GM19239 (cell line): ENCODE measurements at places on chromosomes 7 and 10.

DNA sequence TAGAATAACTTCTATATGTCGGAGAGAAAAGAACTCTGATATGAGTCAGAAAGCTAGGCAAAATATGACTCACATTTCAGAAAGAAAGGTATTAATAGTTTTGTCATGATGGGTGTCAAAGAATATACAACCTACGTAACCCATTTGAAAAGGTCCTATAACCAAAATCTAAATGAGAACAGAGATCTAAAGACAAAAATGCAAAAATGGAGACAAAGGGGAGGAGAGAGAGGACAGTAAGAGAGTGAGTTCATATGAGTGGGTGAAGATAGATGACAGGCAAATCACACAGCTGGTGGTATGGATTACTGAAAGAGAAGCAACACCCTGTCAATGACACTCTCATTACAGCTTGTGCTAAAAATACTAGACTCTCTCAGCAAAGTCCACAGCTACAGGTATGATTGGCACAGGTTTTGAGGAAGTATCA lies 25.6 kb downstream of the ANKMY2 start:
- DNase-seq, result no peak

DNA sequence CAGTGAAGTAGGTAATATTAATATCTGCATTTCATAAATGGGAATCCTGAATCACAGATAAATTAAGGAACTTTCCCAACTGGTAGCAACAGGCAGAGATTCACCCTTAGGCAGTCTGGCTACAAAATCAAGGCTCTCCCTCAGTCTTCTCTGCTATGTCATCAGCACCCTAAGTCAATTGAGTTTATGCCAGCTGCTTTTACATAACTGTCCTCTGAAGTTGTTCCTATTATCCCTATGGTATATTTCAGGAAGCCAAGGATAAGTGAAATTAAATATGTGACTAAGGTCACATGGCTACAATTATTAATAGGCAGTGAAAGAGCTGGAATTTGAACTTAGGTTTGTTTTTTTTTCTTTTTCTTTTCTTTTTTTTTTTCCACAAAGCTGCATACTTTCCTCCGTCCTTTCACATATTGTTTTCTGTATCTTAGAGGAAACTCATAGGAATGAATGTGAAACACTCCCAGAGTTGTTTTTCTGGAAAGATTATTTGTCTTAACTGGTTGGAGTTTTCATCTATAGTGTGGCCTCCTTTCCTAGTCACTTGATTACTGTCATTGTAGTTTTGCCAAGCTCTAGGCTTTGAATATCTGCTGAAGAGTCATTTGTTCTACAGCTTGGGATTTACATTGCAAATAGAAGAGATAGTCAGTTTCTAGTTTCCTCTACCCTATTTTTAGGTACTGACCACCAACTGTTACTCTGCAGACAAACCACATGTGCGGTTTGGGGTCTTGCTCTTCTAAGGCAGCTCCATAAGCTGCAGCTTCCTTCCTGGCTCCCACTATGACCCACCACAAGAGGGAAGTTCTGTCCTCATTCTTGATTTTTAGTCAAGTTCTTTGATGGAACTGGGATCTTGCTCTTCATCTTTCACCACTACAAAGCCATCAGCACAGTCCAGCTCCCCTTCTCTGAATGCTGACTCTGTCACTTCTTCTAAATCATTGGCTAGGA lies 338.0 kb upstream of the KIAA1217 start:
- DNase-seq, result no peak

- DNase-seq, result no peak
Measured at GRCh38 chr10:62506371-62506770, 132.2 kb downstream of the ZNF365 start.

GRCh38 chr7:50580057-50580456 lies 14.9 kb upstream of the DDC start:
- no peak for DNase-seq

DNA sequence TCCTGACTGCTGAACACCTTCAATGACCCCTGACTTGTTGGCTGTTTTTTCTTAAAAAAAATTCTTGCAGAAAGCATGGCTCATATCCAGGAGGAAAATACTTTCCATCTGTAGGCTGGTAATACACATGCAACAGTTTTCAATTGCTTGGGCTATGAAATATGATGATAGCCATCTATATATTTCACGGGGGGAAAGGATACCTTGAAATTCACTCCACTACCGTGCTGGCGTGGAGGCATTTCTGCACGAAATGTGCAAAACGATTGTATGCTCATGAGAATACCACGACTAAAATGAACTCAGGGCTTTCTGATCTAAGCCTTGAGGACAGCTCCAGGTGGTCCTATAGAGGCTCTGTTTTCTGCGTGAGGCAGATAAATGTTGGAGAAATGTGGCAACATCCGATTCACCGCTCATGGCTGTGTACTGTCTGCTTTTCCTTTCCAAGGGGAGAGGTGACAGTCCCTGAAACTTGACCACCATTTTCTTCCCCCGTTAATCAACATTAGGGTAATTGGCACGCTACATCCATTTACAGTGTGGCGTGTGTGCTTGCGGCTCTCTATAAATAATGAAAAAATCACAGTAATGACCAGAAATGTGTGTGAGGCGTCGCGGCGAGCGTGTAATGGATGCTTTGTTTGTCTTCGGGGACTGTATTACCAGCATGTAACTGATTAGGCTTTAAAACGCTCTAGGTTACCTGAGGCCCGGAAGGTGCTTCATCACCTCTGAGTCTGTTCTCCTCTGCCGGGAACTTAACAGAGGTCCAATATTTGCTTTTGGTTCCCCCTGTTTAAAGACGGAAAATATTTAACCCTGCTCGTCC lies 12.8 kb upstream of the CARD11 start:
- DNase-seq, result no peak

DNA sequence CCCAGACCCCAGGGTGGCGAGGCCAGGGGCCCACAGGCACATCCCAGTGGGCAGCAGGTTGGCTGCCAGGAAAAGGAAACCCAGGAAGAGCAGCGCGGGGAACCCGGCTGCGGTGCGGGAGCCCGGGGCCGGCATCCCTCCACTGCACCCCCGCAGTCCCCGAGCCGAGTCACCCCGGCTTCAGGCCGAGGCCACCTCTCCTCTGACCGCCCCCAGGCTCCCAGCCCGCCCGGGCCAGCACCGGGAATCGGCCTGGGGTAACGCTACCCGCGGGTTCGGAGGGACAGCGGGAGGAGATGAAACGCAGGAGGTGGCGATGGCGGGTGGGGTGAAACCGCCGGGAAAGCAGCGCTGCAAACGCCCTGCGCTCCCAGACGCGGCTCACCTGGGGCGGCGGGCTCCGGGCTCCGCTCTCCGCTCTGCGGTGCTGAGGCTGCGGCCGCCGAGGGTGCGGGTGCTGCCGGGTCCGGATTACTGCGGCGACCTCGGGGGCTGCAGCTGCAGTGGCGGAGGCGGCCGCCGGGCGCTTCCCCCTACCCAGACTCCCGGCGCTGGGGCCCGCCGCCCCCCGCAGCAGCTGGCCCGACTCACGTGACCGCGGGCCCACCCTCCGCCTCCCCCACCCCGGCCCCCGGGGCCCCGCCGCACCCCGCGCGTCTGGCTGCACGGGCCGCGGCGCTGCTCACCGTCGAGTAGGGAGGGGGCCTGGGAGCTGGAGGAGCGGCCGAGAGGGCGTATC lies at the start of gene SCRN1:
SCRN1 (minus strand) TSS at position 545 of the 739 bp plus-strand sequence. CDS start 20,734 bp downstream, outside the sequence.
- peak; percentile 46 for DNase-seq

DNA sequence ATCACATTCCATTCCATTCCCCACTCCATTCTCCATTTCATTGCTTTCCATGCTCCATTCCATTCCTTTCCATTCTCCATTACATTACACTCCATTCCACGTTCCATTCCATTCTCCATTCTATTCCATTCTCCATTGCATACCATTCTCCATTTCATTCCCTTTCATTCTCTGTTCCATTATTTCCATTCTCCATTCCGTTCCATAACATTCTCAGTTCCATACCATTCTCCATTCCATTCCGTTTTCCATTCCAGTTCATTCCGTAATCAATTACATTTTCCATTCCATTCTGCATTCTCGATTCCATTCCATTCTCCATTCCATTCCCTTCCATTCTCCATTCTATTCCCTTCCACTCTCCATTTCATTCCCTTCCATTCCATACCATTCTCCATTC lies 86.4 kb downstream of the NSUN6 start:
- no peak for DNase-seq

GRCh38 chr7:5637415-5637814 lies 144.0 kb downstream of the RNF216 start:
- no peak for DNase-seq
